ENCODE measurements at places on chromosomes 6 and 20.

- no peak for DNase-seq
Measured at GRCh38 chr6:170088582-170088955, 202.3 kb downstream of the DLL1 start.

DNA sequence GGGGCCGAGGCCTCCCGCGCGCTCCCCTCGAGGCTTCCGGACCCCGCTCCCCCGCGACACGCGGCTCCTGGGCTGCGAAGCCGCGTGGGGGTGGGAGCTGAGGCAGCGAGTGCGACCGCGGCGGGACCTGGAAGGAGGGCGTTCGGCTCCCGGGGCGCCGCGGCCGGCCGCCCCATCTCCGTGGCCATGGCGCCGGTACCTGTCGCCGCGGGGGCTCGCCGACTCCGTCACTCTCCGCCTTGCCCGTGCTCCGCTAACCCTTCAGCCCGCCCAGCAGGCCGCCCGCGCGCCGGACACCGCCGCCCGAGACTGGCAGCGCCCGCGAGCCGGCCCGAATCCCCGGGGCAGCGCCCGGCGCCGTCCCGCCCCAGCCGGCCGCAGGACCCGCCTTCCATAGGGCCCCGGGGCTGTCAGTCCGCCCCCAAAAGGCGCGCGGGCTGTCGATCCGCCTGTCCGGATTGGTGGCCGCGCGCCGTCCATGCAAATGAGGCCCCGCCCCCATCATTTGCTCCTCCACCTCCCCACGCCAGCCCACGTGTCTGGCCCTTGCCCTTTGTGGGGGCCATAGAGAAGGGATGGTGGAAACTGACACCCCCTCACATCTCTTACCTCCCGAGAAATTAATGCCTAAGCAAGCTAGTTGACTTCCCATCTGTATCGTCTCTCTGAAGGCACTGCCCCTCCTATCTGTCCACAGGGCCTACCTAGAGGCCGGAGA lies at the start of gene FKBP5:
Gene FKBP5, minus strand, starts transcription at position 311 of the 718 bp plus-strand sequence. CDS start 46,091 bp downstream, outside the sequence.
- peak; percentile 90 for DNase-seq

GRCh38 chr20:19370076-19371075 lies 157.9 kb downstream of the SLC24A3 start:
- DNase-seq: no peak

DNA sequence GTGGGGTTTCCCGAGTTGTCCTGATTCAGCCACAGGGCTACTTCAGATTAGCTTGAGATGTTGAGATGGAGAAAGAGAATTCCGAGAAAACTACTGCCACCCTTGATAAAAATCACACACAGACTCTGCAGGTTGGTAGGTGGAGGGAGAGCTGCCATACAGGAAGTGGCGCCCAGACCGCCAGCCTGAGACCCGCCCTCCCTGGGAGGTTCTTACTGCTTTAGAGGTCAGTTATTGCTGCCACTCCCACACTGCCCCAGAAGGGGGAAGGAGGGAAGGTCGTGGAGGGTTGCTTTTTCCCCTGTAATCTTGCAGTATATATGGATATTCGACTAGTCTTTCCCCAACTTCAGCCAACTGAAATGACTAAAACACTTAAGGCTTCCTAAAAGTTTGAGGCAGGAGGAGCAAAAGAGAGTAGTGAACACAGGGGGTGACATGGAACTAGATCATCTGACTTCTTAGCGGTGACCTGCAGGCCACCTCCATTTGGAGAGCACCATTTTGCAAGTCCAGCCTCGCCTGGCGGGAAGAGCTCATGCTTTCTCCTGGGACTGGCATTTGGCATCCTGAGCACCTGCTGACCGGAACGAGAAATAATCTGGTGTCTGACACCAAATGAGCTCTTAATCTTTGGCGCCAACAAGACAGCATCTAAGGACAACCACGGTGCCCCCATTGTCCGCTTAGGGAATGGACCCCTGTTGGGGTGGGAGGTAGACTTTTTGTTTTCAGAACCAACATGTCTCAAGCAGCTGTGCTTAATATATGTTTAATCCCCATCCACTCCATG lies 35.7 kb upstream of the SLC22A1 start:
- no peak for DNase-seq

DNA sequence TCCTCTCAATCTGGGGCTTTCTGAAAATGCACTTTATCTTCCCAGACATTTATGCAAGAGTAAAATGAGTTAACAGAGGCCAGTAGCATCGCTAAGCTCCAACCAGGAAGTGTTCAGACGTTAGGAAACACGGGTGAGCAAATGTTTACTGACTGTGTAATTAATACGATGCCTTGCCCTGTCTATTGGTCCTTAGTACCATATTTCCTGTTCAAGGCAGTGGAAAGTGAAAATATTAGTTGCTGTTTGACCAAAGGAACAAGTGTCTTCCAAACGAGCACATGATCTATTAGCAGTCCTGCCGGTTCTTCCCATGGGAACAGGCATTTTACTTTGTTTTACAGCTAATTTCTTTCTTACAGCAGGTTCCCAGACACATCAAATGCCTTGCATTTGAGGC lies 311.1 kb upstream of the JAG1 start:
- no peak for DNase-seq

- no peak for DNase-seq
Measured at GRCh38 chr6:56169366-56169765, 78.0 kb downstream of the COL21A1 start.

GRCh38 chr20:57169162-57169561 lies 97.3 kb downstream of the BMP7 start:
- DNase-seq: no peak

GRCh38 chr6:139129284-139129683 lies 5.6 kb upstream of the HECA start:
- DNase-seq: no peak

- no peak for DNase-seq
Measured at GRCh38 chr6:43262000-43262779, 18.9 kb downstream of the TTBK1 start.

GRCh38 chr6:101083533-101084175 lies 202.5 kb upstream of the ASCC3 start:
- DNase-seq: no peak

DNA sequence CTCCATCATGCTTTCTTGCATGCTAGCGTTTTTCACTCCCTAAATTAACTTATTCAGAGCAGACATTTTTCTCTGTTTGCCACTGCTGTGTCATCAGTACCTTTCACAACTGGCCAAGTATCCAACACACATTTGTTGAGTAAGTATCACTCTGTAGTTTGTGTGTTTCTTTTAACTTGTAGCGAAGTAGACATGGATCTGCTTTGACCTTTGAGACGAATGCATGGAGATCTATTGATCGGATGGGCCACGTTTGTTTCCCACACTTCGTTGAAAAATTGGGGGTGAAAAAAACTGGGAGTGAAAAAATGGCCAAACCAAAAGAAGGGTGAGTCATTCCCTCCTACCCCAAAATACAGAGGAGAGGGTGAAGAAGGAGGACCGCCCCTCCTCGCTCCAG lies 12.9 kb upstream of the SLC9A8 start:
- DNase-seq: no peak

- no peak for DNase-seq
Measured at GRCh38 chr6:47135772-47136171, 93.6 kb upstream of the ADGRF1 start.

DNA sequence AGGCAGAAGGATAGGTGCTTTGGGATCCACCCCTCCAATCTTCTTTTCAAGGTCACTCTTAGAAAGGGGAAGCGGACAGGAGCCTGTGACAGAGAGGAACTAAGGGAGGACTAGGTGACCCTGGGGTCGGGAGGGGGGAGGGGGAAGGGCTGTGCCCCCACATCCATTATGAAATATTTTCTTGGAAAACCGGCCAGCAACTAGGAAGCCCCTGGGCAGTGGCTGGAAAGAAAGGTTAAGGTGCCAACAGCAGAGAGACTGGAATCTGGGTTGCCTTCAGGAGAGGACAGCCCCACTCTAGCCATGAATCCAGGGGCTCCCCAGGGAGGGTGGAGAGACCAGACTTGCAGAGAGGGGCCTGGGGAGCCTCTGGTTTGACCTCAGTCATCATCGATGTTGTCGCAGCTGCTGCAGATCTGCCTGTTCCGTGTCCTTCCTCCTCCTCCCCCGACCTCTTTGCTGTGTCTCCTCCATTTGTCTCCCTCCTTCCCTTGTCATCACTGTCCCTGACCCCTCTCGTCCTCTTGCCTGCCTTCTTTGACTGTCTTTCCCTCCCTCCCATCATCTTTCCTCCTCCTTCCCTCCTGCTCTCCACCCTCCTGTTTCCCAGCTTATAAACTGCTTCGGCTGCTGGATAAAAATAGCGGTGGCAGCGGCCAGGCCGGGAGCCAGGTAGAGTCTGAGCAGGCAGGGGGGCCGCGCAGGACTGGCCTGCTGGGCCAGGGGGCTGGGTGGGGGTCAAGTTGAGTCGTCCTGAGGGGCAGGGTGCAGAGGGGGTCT lies 3.2 kb downstream of the SLC29A1 start:
- no peak for DNase-seq

DNA sequence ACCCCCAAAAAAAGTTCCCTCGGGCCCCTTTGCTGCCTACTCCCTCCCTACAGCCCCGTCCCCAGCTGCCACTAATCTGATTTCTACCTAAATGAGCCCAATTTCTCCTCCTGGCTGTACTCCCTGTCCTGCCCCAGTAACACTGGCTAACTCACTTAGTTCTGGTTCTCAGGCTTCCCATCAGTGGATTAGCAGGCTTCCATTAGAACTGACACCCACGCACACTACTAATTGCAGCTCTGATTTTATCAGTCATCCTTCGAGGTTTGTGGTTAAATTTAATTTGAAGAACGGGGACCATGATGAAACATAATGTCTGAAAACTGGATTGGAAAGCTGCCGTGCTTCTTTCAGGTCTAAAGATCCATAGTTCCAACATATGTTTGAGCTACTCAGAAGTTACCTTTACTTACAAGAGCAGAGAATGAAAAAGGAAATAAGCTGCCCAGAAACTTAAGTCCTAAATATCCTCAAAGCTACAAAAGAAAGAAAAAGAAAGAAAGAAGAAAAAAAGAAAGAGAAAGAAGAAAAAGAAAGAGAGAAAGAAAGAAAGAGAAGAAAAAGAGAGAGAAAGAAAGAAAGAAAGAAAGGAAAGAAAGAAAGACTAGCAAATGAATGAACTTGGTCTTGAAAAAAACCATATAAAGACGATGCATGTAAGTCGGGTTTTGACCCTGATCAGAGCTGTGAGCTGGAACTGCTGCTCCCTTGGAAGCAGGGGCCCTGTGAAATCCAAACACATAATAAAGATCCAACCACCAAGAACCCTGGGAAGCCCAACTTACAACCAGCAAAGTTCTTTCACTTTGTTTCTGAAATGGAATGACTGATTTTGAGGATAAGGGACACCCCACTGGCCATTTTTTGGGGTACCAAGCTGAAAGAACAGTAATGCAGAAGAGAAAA lies 51.7 kb downstream of the CNKSR3 start:
- no peak for DNase-seq

GRCh38 chr6:166423781-166424180 lies 41.0 kb upstream of the MPC1 start:
- DNase-seq: no peak

- DNase-seq: no peak
Measured at GRCh38 chr20:23115822-23116221, 29.7 kb upstream of the CD93 start.

GRCh38 chr20:46917155-46917554 lies 22.5 kb downstream of the EYA2 start:
- no peak for DNase-seq

GRCh38 chr20:49712996-49713752 lies 504 bp downstream of the B4GALT5 start:
- peak; percentile 27 for DNase-seq

GRCh38 chr6:73180076-73180738 lies 45.1 kb downstream of the KHDC1L start:
- DNase-seq: no peak

GRCh38 chr6:83539678-83540077 lies 27.3 kb downstream of the PRSS35 start:
- DNase-seq: no peak

GRCh38 chr20:48460681-48461080 lies 367.1 kb downstream of the PREX1 start:
- DNase-seq: no peak

DNA sequence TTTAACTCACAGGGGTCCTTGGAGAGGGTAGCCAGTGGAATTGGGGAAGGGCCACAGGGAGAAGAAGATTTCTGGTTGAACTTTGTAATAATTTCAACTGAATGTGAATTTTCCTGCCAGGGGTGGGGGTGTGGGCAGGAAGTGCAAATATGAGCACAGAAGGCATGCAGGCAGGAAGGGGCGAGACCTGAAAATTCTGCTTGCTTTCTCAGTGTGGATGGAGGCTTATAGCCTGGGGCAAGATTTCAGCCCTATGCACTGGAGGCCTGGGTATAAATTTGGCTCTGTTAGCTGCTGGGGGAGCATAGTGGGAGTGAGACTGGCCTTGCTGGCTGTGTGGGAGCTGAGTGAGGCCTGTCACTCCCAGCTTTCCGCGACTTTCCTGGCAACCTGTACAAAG lies 54.4 kb downstream of the PERP start:
- DNase-seq: peak; percentile 26

DNA sequence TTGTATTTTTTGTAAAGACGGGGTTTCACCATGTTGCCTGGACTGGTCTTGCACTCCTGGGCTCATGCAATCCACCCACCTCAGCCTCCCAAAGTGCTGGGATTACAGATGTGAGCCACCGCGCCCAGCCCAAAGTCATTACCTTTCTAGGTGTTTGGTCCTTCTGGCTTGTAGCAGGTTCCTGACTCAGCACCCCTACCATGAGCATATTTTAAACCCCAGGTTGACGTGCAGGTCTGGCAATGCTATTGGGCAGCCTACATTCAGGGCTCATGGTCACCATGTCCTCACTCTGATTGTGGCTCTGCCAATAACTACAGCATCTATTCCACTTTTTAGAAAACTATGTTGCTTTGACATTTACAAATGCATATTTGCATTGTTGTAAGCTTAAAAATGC lies 59.4 kb downstream of the IPCEF1 start:
- no peak for DNase-seq

DNA sequence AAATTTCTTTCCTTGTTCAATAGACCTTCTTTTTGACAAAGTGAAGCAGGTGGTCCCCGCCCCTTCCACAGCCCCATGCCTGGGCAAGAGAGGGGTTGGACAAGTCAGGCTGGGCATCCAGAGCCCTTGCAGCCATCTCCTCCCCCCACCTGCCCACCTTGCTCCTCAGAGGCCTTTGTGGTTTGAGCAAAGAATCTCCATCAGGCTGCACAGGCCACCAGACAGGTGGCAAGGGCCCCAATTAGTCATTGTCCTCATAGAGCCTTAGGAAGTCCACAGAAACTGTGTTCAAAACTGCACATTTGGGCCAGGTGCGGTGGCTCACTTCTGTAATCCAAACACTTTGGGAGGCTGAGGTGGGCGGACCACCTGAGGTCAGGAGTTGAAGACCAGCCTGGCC lies 1.5 kb upstream of the MAPK13 start:
- DNase-seq: no peak

GRCh38 chr6:16375843-16376242 lies 137.5 kb downstream of the GMPR start:
- DNase-seq: no peak

DNA sequence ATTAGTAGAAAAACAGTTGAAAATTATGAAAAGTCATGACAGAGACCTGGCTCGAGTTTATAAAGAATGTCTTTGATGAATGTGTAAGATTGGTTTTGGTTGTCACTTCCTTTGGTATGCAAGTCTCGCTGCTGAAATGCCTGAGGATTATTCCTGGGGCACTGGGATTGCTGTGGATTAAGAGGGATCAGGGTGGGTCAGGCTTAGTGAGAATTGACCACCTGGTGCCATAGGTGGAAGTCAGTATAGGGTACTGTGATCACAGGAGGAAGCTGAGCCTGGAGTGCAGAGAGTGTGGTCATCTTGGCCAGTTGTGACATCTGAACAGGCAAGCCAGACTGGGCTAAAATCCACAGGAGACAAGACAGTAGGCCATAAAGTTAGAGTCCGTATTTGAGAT lies 34.9 kb downstream of the CEP43 start:
- DNase-seq: no peak

GRCh38 chr20:44504402-44505307 lies 17.2 kb downstream of the SERINC3 start:
- no peak for DNase-seq

- no peak for DNase-seq
Measured at GRCh38 chr6:124822204-124822613, 140.0 kb upstream of the RNF217 start.
